MCF 10A (cell line): ENCODE measurements at places on chromosomes 2 and 18. TPM values are rescaled to one million over a fixed set of nuclear protein-coding genes. Genes with fewer than 3 reads are reported as not detected.

DYNAP gene
- total RNA-seq, result 0.59 and 0.86 TPM in 2 replicates

ECEL1 gene
- total RNA-seq, result not detected in 2 replicates

DNA sequence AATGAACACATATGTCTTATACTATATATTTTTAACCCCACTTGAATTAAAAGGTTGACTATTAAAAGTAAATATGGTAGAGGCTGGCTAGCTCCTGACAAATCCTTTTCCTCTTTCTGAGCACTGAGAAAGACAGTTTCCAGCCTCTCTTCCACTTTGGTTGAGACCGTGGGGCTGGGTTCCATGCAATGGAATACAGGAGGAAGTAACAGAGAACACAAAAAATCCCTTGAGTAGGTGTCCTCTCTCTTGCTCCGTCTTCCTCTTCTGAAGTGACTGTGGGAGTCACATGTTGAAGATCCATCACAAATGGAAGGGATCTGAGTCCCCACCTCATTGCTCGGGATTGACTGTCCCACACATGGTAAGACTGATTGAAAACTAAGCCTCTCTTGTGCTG, 36.6 kb upstream of the SIGLEC15 start:
- no peaks in the 10 kb centered on the region for H3K27me3 ChIP-seq
- H3K4me1 ChIP-seq, result peaks cover 26% of the 10 kb centered on the region
- no peak overlapping the region for H3K4me3 ChIP-seq
- no peaks in the 10 kb centered on the region for H3K36me3 ChIP-seq

DNA sequence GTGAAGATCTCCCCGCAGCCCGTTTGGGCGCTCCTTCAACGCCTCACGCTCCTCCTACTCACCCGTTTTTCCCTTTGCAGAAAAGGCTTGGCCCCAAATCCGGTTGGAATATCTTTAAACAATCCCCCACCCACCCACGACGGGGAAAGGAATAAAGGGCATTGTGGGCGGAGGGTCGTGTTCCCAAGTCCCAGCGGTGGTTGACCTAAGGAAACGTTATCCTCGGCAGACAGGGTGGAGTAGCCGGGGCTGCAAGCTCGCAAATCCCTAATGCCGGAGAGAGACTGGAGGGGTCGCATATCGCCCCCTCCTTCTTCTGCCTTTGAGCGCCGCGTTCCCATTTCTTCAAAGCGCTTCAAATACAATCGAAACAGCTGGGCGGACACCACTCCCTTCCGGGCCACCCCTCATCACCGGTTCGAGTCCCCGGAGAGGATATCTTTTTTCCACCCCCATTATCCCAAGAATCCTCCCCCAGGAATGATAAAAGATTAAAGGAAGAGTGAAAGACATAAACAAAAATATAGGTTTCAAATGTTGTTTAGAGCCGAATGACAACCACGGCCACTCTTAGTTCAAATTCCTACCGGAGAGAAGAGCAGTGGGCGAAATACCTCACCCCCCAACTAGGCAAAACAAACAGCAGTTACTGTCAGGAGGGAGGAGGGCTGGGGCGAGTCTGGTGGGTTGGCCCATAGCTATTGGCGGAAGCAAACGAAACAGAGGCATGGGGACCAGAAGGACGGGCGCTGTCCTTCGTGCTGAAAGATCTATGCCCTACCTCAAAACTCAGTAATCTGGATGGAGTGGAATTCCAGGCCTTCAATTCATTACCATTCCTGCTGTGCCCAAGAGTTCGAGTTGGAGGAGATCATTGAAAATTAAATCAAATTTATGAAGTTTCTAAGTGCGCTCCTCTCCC, 2.8 kb upstream of the GAD1 start:
- H3K27ac ChIP-seq, result no peak overlapping the region
- H3K36me3 ChIP-seq, result no peaks in the 10 kb centered on the region
- peaks cover 34% of the 10 kb centered on the region for H3K27me3 ChIP-seq
- H3K4me3 ChIP-seq, result no peak overlapping the region
- DNase-seq, result peak; percentile 60
- no peaks in the 10 kb centered on the region for H3K4me1 ChIP-seq

DNA sequence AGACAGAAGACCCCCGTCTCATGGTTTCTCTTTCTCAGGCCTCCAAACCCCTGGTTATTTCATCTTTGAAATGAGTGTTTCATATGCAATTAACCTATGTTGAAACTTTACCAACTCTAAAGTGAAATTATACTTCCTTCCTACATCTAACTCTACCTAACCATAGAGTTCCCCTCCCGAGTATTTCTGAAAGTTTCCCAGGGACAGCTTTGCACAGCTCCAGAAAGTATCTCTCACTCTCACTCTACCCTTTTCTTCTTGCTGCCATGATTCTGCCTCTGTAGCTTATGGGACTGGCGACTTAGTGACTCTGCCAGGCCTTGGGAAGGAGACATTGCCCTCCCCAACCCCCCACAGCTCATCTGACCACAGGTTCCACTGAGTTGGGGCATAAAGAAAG, 107.9 kb downstream of the B3GNT2 start:
- H3K27ac ChIP-seq, result no peak overlapping the region
- no peaks in the 10 kb centered on the region for H3K36me3 ChIP-seq
- H3K4me3 ChIP-seq, result no peak overlapping the region

G6PC2 gene
- not detected in 2 replicates for total RNA-seq

DNA sequence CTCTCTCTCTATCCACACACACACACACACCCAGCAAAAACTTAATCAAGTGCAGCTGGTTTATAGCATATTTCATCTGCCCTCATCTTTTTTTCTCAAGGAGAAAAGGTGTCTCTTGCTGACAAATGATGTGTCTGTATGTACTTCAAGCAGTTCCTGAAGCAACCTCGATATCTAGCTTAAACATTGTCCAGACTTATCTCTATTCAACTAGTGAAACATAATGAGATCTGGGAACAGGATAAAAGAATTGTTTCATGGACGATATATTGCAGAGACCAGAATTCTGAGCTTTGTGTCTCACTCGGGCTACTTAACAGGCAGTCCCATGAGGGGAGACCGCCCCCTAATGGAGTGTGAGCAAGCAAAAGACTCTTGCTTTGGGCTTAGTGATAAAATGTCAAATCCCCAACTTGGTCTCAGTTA, 929.2 kb upstream of the SOX11 start:
- H3K4me1 ChIP-seq, result peaks cover 8% of the 10 kb centered on the region
- no peaks in the 10 kb centered on the region for H3K36me3 ChIP-seq
- peak; percentile 50 for DNase-seq
- H3K27ac ChIP-seq, result peak overlapping the region; percentile 63
- no peak overlapping the region for H3K4me3 ChIP-seq

SNX17 gene
- 101 and 125 TPM in 2 replicates for total RNA-seq

- peaks cover 9% of the 10 kb centered on the region for H3K36me3 ChIP-seq
- no peak overlapping the region for H3K4me3 ChIP-seq
- no peak for DNase-seq
- no peaks in the 10 kb centered on the region for H3K27me3 ChIP-seq
- peak overlapping the region; percentile 82 for H3K27ac ChIP-seq
These were observed 94.3 kb downstream of the TWIST2 start for GRCh38 chr2:238942080-238942725.

SKOR2 gene
- total RNA-seq, result not detected in 2 replicates

LRATD1 gene
- 2.2 and 4.7 TPM in 2 replicates for total RNA-seq

GRCh38 chr2:20241973-20242726, 17.2 kb upstream of the SDC1 start:
- no peak for DNase-seq
- peaks cover 48% of the 10 kb centered on the region for H3K36me3 ChIP-seq
- H3K27ac ChIP-seq, result no peak overlapping the region
- H3K27me3 ChIP-seq, result no peaks in the 10 kb centered on the region
- no peak overlapping the region for H3K4me3 ChIP-seq

DNA sequence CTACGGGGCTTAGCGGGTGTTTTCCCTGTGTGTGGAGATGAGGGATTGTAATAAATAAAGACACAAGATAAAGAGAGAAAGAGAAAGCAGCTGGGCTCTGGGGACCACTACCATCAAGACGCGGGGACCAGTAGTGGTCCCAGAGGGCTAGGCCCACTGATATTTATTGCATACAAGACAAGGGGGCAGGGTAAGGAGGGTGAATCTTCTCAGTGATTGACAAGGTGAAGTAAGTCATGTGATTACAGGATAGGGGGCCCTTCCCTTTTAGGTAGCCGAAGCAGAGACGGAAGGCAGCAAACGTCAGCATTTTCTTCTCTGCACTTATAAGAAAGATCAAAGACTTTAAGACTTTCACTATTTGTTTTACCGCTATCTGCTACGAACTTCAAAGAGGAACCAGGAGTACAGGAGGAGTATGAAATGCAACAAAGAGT, 4.5 kb upstream of the GAL3ST2 start:
- H3K27ac ChIP-seq, result no peak overlapping the region
- no peak for DNase-seq
- H3K4me1 ChIP-seq, result no peaks in the 10 kb centered on the region
- H3K36me3 ChIP-seq, result no peaks in the 10 kb centered on the region
- no peaks in the 10 kb centered on the region for H3K27me3 ChIP-seq

DNA sequence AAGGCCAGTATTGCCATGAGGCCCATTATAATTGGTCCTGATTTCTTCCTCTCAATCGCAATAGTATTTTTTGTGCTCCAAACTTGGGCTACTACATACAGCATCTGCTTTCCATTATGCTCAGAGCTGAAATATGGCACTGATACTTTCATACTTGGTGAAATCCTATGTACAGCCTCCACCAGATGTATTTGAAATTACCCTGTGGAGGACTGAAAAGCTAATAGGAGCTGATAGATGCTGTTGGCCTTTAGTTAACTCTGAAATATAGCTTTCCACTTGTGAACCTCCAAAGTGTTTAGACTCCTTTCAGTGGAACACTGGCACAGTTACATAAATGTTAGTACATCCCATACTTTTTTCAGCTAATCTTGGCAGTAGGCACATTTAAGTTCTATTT, 205.7 kb downstream of the NEDD4L start:
- H3K36me3 ChIP-seq, result peaks cover 20% of the 10 kb centered on the region
- no peaks in the 10 kb centered on the region for H3K27me3 ChIP-seq
- no peak overlapping the region for H3K27ac ChIP-seq

DNA sequence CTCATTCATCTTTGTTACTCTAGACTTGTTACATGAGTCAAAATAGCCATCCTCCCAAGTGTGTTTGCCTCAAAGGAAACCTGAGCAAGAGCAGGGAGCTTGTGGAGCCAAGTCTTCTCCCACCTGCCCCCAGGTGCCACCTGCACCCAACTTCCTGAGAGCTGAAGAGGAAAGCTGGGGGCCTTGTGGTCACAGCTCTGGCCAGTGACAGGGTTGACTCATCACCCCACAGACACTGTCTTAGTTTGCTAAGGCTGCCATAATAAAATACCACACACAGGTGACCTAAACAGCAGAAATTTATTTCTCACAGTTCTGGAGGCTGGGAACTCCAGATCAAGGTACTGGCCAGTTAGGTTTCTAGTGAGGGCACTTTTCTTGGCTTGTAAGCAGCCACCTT, 99.6 kb downstream of the TPGS2 start:
- no peak overlapping the region for H3K4me3 ChIP-seq
- H3K27me3 ChIP-seq, result no peaks in the 10 kb centered on the region
- no peaks in the 10 kb centered on the region for H3K4me1 ChIP-seq
- H3K36me3 ChIP-seq, result no peaks in the 10 kb centered on the region
- no peak overlapping the region for H3K27ac ChIP-seq
- DNase-seq, result no peak

MROH2A gene
- not detected in 2 replicates for total RNA-seq

- peak; percentile 66 for DNase-seq
- H3K27ac ChIP-seq, result peak overlapping the region; percentile 50
- no peaks in the 10 kb centered on the region for H3K36me3 ChIP-seq
- peaks cover 11% of the 10 kb centered on the region for H3K27me3 ChIP-seq
- peaks cover 10% of the 10 kb centered on the region for H3K4me1 ChIP-seq
These were observed 280.7 kb upstream of the HNRNPA3 start for GRCh38 chr2:176931588-176932563.

GRCh38 chr2:37250869-37251740, 19.6 kb downstream of the NDUFAF7 start:
- DNase-seq, result no peak
- H3K27ac ChIP-seq, result peak overlapping the region; percentile 49
- no peaks in the 10 kb centered on the region for H3K27me3 ChIP-seq
- no peak overlapping the region for H3K4me3 ChIP-seq

DNA sequence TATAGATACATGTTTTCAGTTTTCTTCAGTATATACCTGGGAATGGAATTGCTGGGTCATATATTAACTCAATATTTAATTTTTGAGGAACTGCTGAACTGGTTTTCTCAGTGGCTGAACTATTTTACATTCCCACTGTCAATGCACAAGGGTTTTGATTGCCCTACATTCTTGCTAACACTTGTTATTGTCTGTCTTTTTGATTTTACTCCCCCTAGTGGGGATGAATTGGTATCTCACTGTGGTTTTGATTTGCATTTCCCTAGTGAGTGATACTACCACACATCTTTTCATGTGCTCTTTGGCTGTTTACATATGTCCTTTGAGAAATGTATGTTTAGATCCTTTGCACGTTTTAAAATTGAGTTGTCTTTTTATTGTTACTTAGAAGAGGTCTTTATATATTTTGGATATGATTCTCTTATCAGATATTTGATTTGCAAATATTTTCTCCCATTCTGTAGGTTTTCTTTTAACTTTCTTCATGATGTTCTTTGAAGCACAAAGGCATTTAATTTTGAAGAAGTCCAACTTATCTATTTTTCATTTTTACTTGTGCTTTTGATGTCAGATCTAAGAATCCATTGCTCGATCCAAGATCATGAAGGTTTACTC, 36.2 kb downstream of the ASB1 start:
- H3K4me1 ChIP-seq, result peaks cover 6% of the 10 kb centered on the region
- no peak overlapping the region for H3K27ac ChIP-seq
- H3K4me3 ChIP-seq, result no peak overlapping the region
- DNase-seq, result peak; percentile 74
- no peaks in the 10 kb centered on the region for H3K36me3 ChIP-seq
- no peaks in the 10 kb centered on the region for H3K27me3 ChIP-seq

DNA sequence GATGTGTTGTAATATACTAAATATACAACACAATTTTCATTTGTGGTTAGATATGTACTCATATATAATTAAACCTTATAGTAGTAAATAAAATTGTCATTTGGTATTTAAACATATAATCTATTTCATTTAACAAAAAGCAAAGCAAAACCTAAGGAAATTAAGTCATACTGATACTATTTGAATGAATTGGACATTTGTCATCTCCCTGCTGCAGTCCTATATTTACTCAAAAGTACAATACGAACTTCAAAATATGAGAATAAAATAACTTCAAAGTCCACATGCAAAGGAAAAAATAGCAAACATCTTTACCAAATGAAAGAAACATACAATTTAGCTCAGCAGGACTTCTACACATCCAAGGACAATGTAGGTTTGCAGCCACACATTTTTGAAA, 11.8 kb upstream of the HAT1 start:
- no peak for DNase-seq
- H3K4me1 ChIP-seq, result no peaks in the 10 kb centered on the region
- no peak overlapping the region for H3K4me3 ChIP-seq
- no peaks in the 10 kb centered on the region for H3K27me3 ChIP-seq

HMSD gene
- not detected in 2 replicates for total RNA-seq
